HepG2 (cell line): ENCODE measurements at places on chromosomes 1 and 21. TPM values are rescaled to one million over a fixed set of nuclear protein-coding genes. Genes with fewer than 3 reads are reported as not detected.

DNA sequence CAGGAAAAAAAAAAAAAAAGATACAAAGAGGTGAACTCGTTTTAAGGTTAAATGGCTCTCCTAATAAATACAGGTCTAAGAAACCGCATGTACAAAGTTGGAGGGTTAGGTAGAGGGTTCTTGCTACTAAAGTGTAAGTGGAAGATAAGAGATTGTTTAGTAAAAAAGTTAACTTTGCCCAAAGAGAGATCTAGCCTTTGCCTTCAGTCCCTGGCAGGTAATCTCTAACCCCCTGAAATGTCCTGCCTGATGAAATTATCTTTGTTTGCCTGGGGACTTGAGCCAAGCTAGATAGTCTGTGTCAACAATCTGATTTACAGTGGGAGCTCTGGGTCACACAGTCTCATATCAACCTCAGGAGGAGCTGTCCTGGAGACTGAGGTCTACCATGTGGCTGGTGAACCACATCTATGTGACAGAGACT lies 57.6 kb downstream of the TRIM33 start:
- DNase-seq = peak; percentile 88

DNA sequence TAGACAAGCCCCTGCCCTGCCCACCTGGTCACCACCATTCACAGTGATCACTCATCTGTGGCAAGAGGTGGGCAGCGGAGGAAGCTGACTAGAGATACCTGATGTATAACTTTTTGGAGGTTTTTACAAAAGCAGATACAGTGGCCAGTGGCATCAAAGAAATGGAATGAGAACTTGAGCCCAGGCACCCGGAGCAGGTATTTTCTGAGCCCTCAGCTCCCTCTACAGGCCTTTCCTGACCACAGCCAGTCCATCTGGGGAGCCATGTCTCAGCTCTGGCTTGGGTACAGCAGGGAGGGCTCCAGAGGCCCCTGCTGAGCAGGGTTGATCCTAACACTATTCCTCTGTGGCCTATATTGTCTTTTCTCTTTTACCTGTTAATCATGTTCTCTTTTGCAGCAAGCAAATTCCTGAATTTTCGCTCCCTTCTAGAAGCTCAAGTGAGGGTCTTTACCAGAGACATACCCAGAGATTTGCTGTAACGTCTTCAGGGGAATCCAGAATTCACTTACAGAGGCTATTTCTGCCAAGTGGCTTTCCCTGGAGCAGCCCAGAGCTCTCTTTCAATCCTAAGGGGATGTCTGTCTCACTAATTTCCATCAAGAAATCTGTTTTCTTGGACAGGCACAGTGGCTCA lies 27.3 kb downstream of the GPR157 start:
- DNase-seq = peak; percentile 55

- no peak for DNase-seq
Observed at GRCh38 chr1:104295511-104295910, 545.8 kb downstream of the AMY1C start.

DNA sequence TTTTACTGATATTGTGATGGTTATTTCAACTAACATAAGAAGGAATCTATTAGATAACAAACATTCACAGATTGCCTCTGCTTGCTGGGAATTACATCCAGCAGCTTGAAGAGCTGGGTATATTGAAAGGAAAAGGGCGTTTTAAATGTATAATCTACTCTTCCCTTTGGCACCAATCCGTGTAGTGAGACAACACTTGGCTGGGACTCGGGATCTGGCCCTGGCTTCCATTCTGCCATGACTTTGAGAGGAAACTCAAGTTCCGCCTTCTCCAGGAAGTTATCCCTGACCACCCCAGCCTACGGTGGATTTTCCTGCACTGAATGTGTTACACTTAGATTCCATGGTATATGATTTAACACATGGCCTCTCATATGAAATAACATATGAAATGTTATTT lies 86.9 kb upstream of the UBE2U start:
- no peak for DNase-seq

GRCh38 chr1:83500531-83500930 lies 498.4 kb downstream of the TTLL7 start:
- no peak for DNase-seq

- DNase-seq = no peak
Observed at GRCh38 chr1:245232931-245233330, 78.1 kb downstream of the KIF26B start.

GRCh38 chr1:147202576-147202975 lies 22.6 kb downstream of the FMO5 start:
- DNase-seq = no peak

GRCh38 chr1:63108206-63108605 lies 214.2 kb upstream of the FOXD3 start:
- DNase-seq = no peak

DNA sequence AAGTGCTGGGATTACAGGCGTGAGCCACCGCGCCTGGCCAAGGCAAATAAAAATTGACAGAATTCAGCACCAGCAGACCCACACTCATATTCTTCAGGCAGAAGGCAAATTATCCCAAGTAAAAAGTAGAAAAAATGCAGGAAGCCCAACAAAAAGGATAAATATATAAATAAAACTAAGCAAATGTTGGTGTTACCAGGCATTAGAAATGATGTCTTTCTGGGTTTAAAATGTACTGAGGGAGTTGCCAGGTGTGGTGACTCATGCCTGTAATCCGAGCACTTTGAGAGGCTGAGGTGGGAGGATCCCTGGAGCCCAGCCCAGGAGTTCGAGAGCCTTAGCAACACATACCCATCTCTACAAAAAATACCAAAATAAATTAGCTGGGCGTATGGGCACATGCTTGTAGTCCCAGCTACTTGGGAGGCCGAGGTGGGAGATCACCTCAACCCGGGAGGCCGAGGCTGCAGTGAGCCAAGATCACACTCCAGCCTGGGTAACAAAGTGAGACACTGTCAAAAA lies 6.3 kb downstream of the INTS11 start:
- peak; percentile 31 for DNase-seq

GRCh38 chr1:2481885-2482284 lies 5.8 kb downstream of the PLCH2 start:
- DNase-seq = no peak

- no peak for DNase-seq
Observed at GRCh38 chr1:238558746-238559145, 668.0 kb upstream of the ZP4 start.

- no peak for DNase-seq
Observed at GRCh38 chr1:70760154-70760553, 287.5 kb downstream of the PTGER3 start.

GRCh38 chr21:41217671-41218385 lies 49.9 kb downstream of the BACE2 start:
- DNase-seq = no peak

GRCh38 chr1:186403632-186404031 lies 28.0 kb downstream of the ODR4 start:
- DNase-seq = no peak

DNA sequence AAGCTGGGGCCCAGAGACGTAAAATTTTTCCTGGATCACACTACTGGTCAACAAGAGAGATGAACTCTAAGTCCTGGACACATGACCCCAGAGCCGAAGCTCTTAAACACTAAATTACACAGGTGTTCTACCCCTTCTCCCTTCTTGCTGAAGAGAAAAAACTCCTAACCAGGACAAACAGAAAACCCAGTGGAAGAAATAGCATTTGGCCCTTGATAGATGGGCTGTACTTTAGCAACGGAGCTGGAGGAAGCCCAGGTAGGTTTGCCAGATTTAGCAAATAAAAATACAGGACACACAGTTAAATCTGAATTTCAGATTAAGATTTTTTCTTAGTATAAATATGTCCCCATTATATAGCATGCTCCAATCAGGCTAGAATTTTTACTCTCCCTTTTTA lies 72.7 kb downstream of the DIRAS3 start:
- no peak for DNase-seq

- no peak for DNase-seq
Observed at GRCh38 chr1:18211764-18212163, 104.2 kb downstream of the IGSF21 start.

GRCh38 chr1:93904228-93904627 lies 5.0 kb downstream of the GCLM start:
- no peak for DNase-seq

DNA sequence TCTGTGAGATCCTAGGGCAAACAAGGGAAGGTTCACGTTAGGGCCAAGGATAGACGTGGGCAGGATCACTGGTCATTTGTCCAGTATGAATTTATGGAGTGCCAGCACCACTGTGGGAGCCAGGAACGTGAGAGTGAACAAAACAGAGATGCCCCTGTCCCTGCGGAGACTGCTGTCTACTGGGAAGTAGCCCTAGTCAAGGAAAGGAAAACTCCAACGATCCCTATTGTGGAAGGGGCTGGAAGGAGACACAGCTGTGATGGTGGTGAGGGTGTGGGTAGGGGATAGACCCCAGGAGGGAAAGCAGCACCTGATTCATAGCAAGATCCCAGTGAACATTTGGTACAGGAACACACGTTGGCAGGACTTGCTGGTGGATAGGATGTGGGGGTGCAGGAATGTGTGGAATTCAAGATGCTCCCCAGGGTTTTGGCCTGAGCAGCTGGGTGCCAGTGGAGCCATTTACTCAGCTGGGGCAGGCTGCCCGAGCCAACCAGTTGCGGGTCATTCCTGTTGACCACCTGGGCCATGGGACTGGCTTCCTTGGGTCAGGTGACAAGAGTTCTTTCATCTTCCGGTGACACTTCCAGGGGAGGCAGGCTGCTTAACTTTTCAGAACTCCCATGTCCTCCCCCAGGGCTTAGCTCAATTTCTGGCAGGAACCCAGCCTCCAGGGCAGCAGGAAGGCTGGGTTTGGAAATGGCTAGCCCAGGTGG lies 1.2 kb upstream of the ATP13A2 start:
- no peak for DNase-seq

DNA sequence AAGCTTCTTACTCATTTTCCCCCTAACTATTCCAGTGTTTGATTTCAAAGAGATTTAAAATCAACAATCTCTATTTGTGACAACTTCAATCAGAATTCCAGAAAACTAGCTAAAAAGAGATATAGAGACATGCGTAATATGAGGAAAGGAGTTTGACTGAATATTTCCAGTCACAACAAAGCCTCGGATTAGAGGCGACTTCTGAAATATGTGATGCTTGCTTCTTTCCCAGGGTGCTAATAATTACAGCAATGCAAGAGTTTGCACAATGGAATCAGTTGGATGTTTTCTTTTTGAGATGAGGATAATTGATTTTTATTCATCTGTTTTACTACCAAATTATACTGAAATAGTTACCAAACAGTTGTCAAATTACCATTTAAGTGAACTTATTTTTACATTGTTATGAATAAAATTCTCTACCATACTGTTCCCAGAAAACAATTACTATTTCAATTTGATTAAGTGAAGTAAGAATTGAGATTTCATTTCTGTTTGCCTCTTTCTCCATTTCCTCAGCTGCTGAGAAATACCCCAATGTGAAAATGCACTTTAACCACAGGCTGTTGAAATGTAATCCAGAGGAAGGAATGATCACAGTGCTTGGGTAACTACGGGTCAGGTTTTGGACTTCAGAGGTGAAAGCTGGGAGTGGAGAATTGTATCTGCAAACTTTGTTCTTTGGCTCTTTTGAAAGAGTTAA lies 28.1 kb downstream of the KMO start:
- no peak for DNase-seq

DNA sequence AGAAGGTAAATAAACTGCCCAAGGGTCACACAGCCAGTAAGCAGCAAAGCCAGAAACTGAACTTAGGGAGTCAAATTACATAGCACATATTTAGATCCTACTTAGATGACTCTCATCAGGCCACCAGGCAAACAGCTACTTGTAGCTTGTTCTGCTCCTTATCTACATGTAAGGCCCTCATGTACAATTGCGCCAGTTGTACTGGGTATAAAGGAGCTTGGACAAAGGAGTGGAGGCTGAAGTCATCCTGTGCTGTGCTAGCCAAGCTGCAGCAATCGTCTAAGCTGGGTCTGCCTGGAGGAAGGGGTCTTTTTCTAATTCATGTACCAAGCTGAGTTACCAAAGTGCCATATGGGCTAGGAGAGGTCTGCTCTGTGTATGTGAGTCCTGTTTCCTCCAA lies 12.8 kb downstream of the ETNK2 start:
- DNase-seq = no peak

DNA sequence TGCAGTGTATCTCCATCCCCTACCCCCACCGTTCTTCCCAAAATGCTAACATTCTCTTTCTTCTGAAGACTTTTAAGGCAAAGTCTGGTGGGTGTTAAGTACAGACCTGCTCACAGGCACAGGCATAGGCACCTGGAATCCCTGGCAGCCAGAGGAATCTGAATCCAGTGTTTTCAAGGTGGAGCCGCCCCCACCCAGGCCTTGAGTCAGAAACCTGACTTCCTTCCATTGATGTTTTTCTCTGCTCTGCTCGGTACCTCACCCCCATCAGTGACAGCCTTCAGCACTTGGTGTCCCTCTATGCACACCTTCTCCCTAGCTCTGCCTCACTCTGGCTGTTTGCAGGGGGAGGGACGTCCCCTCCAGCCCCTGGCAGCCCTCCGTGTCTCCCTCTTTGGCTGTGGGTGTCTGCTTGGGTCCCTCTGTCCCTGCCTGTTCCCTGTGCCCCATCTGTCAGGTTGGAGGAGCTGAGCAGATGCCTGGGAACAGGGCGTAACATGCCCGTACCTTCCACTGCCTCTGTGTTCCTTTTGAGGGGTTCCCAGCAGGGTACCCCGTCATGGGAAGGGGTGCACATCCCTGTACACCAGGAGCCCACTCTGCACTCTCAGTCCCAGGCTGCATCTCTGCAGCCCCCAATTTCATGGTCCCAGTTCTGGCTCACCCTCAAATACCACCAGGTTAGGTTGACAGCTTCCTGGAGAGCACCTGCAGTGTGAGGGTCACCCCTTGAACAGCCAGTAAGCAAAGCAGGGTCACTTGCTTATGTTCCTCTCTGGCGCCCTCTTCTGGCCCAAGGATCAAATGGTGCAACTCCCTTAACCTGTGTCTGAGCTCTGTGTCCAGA lies 6.7 kb downstream of the NCDN start:
- DNase-seq = peak; percentile 73

DNA sequence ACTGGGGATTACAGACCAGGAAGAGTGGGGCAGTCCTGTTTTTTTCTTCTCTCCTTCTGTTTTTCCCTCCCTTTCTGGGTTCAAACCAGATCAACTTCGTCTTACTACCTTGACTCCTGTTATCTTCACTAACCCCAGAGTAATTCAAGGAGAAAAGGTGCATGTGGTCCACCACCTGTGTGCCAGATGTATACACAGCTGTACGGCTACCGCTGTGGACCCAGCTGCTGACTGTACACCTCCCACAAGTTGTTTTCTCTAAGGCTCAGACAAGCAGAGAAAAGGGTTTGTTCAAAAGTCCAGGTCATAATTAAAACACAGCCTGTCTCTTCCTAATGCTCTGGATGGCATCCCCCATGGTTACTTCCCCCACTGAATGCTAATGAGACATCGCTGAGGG lies 102.1 kb downstream of the LMX1A start:
- DNase-seq = no peak

- no peak for DNase-seq
Observed at GRCh38 chr1:205692423-205692822, 12.1 kb upstream of the SLC45A3 start.

- no peak for DNase-seq
Observed at GRCh38 chr1:227869851-227870305, 54.4 kb downstream of the PRSS38 start.

GRCh38 chr1:204728456-204728855 lies 42.9 kb upstream of the LRRN2 start:
- DNase-seq = no peak

The KCNK2 gene
- polyA plus RNA-seq = not detected in 2 replicates

The LCE3E gene
- polyA plus RNA-seq = not detected in 2 replicates

The DNAJC28 gene
- 1.1 and 1.5 TPM in 2 replicates for polyA plus RNA-seq

The FCRL1 gene
- polyA plus RNA-seq = not detected in 2 replicates

The AMY1C gene
- polyA plus RNA-seq = not detected in 2 replicates

The PUM1 gene
- 91.0 and 95.0 TPM in 2 replicates for polyA plus RNA-seq

The NTRK1 gene
- not detected in 2 replicates for polyA plus RNA-seq

The SLC35F3 gene
- polyA plus RNA-seq = not detected in 2 replicates

The SPRR2A gene
- polyA plus RNA-seq = not detected in 2 replicates

The BOLA1 gene
- polyA plus RNA-seq = 2.9 and 3.2 TPM in 2 replicates

The ARMH1 gene
- polyA plus RNA-seq = 0.69 and 1.1 TPM in 2 replicates

The COL8A2 gene
- 0.13 and 0.24 TPM in 2 replicates for polyA plus RNA-seq
